ENCODE measurements at places on chromosomes 6 and 20. TPM values are rescaled to one million over a fixed set of nuclear protein-coding genes. Genes with fewer than 3 reads are reported as not detected.

JAG1 gene
- 27.2 TPM for total RNA-seq

KIAA0408 gene
- 0.11 TPM for total RNA-seq

APCDD1L gene
- total RNA-seq: not detected

OR12D3 gene
- not detected for total RNA-seq

MYBL2 gene
- total RNA-seq: 53.2 TPM

Measured in A375 (cell line).